Activated naive CD8-positive, alpha-beta T cell treated with anti-CD3 and anti-CD28 coated beads for 36 hours (primary cell): ENCODE measurements at places on chromosomes 6 and 20.
A peak's percentile ranks its signal among the peaks of the same experiment; 100 is the strongest.

DNA sequence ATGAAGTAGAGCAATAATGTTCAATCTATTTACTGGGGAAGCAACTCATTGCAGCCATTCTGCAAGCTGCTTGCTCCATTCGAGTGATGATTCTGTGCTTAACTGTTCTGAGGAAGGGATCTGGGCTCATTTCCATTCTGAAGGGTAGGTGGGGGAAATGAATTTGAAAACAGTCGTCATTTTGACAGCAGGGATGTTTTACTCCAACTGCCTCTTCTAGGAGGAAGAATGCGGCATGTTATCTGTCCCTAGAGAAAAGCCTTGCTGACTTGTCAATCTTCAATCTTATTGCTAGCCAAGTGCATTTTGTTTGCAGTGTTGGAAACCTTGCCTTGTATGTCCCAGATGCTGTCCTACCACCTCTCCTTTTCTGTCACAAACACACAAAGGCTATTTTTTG is 105.9 kb downstream of the PRDM13 start:
- DNase-seq, result no peak

DNA sequence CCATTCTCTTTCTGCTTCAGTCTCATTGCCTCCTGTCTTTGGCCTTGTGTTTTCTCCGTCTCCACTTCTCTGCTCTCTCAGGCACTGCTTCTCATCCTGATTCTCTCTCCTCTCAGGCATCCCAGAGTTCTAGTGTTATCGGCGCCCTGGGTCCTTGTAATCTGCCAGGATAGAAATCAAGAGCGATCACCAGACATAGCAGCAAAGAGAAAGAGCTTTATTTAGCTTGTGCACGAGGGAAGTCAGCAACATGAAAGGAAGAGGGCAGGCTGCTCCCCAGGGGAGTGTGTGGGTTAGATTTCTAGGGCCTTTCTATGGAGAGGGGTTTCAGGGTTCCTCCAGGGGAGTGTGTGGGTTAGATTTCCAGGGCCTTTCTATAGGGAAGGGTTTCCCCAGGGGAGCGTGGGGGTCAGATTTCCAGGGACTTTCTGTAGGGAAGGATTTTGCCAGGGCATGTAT is 32.5 kb downstream of the SUN5 start:
- no peak for DNase-seq

DNA sequence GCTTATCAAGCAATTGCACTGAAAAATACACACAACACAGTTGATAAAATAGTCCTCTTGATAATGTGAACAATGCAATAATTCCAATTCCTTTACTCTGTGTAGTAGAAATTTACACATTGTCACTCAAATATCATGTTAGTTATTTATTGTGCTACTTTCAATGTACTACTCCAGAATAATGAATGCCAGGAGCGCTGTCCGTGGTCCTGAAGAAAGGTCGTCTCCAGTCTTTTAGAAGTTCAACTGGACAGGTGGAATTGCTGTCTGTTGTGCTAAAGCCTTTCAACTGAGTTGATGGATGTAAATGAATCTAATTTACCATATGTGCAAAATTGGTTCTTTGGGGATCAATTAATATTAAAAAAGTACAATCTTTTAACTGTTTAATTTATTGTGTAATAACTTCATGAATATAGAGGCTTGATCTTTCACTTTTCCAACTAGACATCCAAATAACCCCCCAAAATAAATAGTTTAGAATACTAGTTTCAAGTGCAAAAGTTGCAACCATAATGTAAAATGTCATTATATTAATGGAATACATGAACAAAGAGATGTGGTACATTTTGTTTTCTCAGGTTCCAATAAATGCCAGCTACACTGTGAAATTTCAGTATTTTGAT is 3.2 kb downstream of the GRIK2 start:
- no peak for DNase-seq

- DNase-seq, result no peak
Observed at GRCh38 chr6:118935978-118936703, 1.2 kb upstream of the MCM9 start.

GRCh38 chr20:35636095-35636494 is 20.5 kb downstream of the SPAG4 start:
- no peak for DNase-seq

DNA sequence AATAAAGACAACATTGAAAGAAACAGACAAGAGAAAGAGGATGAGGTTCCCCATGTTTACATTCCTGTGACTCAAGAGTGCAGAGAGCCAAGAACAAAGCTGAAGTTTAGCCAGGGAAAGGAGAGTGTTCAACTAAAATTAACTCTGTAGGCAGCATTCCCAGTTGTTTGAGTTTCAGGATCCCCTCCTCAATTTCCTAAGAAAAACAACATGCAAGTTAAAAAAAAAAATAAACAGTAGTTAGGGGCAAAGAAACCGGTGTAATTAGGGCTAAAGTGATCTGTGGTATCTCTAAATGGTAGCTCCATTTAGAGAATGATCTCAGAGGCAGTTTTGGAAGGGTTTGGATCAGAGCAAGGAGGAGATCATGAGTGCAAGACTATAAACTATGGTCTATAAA is 30.9 kb upstream of the RAB23 start:
- no peak for DNase-seq

DNA sequence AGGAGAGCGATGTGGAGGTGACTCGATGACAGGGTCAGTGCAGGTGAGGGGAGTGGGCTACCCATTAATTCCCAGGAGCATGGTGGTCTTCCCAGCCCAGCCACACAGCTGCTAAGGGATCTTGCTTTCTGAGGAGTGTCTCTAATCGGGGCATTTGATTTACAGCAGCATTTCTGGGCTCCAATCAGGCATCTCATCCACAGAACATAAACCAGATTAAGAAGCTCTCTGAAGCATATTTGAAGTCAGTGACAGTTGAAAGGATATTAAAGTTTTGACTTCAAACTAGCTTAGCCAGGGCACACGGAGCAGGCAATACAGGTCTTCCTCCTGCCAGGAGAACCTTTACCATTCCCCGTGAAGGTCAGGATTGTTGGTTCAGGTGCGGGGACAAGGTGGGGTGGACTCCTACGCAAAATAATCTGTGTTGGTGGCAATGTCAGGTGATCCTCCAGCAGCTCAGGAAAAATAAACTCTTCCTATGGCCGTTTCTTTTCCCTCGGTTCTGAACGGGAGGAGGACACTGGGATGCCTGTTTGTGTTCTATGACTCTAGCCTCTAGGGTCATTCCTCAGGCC is 39.9 kb upstream of the ZNF831 start:
- DNase-seq, result no peak

GRCh38 chr6:101700655-101701054 is 307.1 kb downstream of the GRIK2 start:
- no peak for DNase-seq

DNA sequence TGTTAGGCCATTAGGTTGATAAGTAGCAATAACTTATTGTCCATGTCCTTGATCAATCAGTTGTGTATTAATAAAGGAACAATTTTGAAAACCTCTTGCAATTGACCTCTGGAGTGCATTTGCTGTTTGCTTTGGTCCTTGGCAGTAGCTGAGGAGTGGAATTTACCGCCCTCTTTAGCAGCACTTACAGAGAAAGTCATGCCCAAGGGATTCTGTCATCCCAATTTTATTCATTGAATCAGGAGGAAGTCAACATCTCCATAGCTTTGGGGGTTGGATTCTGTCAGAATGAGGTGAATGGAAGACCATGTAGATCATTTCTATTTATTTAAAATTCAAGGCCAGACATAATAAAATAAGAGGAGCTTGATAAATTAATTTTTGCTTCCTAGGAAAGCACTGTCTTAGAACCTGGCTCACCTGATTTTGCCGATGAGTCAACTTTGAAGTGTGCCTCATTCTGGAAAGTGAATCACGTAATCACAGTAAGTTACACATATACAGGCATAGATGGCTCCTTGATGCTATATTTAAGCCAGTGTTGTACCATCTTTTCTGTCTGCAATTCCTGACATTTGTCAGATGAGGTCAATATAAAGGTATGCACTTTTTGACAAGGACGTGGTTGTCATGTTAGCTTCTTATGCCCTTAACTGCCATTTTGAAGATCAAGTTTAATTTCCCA is 128.7 kb upstream of the MLIP start:
- no peak for DNase-seq

- no peak for DNase-seq
Observed at GRCh38 chr20:51498765-51499540, 43.6 kb downstream of the NFATC2 start.

DNA sequence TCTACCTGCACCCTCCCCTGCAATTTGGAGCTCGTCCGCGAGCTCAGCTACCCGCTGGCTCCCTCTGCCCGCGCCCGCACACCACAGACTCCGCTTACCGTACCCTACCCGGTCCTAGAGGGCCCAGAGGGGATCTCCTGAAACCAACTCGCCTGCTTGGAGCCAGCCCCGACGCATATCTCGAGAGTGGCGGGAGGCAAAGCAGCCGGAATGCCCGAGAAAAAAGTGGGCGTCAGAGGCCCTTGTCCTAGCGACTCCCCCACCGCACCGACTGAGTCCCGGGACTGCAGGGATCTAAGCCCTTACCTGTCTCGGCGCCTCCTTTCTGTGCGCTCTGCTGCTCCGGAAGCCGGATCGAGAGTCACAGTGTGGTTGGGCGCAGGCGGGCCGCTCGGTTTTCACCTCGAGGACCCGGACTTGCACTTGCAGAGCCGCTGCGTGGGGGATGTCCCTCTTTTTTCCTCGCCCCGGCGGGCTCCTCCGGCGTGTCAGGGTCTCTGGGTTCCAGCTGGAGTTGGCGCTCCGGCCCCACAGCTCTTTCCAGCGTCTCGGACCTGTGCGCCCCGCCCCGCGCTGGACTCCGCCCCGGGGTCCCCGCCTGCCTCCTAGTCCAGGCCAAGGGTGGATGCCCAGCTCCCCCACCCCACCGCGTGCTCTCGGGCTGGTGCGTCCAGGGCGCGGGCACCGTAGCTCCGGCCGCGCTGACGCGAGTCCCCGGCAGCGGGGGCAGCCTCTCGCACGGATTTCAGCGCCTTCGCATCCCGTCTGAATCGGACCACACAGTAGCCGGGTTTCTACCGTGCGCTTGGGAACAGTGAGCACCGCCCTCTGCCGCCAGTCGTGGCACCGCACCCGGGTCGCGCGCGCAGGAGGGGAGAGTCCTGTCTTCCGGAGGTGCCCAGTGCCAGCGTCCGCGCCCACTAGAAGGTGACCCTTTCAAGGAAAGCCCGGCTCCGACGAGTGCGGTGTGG is at the start of gene PROKR2:
PROKR2 (minus strand) TSS at position 767 of the 971 bp plus-strand sequence. CDS start 2,585 bp downstream, outside the sequence.
- DNase-seq, result peak; percentile 42

DNA sequence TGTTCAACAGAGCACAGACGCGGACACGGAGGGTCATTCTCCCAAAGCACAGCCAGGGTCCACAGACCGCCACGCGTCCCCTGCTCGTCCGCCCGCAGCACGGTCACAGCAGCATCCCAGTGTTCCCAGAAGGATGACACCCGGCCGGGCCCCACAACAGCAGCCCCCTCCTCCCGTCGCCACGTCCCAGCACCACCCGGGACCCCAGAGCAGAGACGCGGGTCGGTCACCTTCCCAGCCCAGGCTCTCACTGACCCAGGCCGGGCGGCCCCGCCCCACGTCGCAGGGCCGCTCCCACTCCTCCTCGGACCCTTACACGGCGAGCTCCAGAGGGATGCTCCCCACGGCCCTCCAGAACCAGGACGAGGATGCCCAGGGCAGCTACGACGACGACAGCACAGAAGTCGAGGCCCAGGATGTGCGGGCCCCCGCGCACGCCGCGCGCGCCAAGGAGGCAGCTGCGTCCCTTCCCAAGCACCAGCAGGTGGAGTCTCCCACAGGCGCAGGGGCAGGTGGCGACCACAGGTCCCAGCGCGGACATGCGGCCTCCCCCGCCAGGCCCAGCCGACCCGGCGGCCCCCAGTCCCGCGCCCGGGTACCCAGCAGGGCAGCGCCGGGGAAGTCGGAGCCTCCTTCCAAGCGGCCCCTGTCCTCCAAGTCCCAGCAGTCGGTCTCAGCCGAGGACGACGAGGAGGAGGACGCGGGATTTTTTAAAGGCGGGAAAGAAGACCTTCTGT is 64.3 kb downstream of the FNDC1 start:
- no peak for DNase-seq

- no peak for DNase-seq
Observed at GRCh38 chr6:150298676-150299075, 70.1 kb upstream of the IYD start.

DNA sequence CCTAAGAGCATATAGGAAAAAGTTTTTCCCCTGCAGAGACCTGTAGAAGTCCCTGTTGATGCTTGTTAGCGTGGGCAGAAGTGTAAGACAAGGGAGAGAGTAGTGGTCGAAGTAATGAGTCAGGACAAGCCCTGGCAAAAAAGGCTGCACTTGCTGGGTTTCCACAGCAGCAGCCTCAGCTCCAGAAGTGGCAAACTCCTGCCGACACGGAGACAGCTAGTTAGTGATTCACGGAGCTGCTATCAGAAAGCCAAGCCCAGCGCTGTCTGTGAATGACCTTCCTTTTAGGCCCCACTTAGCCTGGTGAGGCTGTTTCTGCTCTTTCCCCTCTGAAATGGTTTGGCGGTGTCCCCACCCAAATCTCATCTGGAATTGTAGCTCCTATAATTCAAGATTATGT is 109.1 kb downstream of the FAM50B start:
- DNase-seq, result no peak

- DNase-seq, result no peak
Observed at GRCh38 chr6:156980515-156980914, 203.3 kb downstream of the ARID1B start.

DNA sequence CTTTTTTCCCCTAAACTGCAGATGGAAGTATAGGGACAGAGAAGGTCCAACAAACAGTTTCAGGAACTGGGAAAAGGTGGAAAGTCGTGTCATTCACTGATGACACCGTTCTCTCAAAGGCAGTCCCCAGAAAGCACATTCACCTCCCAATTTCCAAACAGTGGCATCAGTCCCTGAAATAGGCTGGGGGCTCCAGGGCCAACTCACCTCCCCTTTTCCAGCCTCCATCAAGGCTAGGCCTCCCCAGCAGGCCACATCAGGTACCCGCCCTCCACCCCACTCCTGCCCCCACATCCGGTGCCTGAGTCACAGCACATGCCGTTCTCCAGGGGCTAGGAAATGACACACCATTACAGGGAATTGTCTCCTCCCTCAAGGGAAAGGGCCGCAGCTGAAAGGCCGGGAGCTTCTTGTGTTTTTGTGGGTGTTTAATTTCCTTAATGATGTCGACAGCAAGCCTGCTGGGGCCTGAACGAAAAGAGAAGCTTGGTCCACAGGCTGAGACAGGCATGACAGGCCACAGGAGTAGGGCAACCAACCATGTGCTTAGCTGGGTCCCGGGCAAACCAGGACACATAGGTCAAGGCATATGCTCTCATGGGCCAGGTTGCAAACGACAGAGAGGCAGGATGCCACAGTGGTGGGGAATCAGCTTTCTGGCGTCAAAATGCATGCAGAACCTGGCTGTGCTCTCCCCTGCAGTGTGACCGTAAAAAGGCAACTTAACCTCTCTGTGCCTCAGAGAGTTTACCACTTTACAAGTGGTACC is 39.2 kb downstream of the ZMYND8 start:
- peak; percentile 70 for DNase-seq

DNA sequence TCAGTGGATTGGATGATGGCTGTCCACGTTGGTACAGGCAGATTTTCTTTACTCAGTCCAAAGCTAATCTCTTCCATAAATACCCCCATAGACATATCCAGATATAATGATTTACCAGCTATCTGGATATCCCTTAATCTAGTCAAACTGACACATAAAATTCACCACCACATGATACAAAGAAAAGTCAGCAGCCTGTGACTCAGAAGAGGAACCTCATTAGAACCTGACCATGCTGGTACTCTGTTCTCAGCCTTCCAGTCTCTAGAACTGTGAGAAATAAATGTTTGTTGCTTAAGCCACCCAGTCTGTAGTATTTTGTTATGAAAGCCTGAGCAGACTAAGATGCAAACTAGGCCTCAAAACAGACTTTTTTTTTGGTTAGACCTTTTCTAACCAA is 431.3 kb upstream of the RNF217 start:
- no peak for DNase-seq

- no peak for DNase-seq
Observed at GRCh38 chr20:42740226-42740870, 449.4 kb downstream of the PTPRT start.

- no peak for DNase-seq
Observed at GRCh38 chr6:11140056-11140455, 28.5 kb upstream of the ERVFRD-1 start.
